ENCODE measurements at places on chromosomes 6 and 20. TPM values are rescaled to one million over a fixed set of nuclear protein-coding genes. Genes with fewer than 3 reads are reported as not detected.
A peak's percentile ranks its signal among the peaks of the same experiment; 100 is the strongest.

The ANGPT4 gene
- polyA plus RNA-seq = not detected

The CAP2 gene
- 11.0 TPM for polyA plus RNA-seq

- DNase-seq = no peak
Measured at GRCh38 chr6:44315516-44315915, 2.4 kb upstream of the AARS2 start.

GRCh38 chr6:107730683-107731314, 93.3 kb downstream of the SCML4 start:
- no peak for DNase-seq

GRCh38 chr6:45545416-45545815, 167.7 kb upstream of the SUPT3H start:
- DNase-seq = no peak

DNA sequence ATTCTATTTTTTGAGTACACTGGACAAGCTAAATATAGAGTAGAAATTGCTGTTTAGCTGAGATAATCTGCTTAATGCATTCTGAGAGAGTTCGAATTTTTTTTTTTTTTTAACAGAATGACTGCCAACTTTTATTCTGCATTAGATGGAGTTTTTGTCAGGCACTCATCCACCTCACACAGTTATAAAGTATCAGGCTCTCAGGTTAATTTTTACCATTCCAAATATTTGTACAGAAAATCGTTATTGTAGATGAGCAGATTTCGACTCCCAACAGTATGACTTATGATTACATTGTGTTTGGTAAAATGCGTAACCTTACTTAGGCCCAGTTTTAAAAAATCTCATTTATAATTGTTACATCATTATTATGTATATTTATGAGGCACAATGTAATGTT, 1731.0 kb downstream of the GRIK2 start:
- DNase-seq = no peak

The ELOVL5 gene
- 39.7 TPM for polyA plus RNA-seq

DNA sequence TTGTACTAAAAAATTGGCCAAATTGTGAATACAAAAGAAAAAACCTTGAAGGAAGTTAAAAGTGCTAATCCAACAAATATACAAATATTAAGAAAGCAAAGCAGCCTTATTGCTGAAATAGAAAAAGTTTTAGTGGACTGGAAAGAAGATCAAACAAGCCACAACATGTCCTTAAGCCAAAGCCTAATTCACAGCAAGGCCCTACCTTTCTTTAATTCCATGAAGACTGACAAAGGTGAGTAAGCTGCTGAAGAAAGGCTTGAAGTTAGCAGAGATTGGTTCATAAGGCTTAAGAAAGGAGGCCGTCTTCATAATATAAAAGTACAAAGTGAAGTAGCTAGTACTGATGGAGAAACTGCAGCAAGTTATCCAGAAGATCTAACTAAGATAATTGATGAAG, 53.5 kb downstream of the TINAG start:
- DNase-seq = peak; percentile 7

- no peak for DNase-seq
Measured at GRCh38 chr6:119166024-119166784, 87.7 kb upstream of the FAM184A start.

DNA sequence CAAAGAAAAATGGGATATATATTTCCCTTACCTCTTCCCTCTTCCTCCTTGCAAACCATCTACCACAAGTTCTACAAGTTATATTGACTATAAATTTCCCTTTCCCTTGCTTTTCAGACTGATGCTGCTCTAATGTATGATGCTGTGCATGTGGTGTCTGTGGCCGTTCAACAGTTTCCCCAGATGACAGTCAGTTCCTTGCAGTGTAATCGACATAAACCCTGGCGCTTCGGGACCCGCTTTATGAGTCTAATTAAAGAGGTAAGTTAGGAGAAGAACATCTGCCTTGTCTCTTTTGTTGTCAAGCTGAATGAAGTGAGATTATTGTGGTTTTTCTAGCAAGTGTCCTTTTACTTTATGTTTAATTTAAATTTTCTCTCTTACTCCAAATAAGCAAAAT, 406.0 kb downstream of the GRIK2 start:
- DNase-seq = no peak

The NKX2-2 gene
- not detected for polyA plus RNA-seq

The GTF3C6 gene
- 40.8 TPM for polyA plus RNA-seq

- DNase-seq = no peak
Measured at GRCh38 chr6:160978141-160978901, 13.2 kb upstream of the MAP3K4 start.

The TMEM217 gene
- 0.80 TPM for polyA plus RNA-seq

The TMEM151B gene
- not detected for polyA plus RNA-seq

The BHLHE23 gene
- polyA plus RNA-seq = not detected

The TP53TG5 gene
- not detected for polyA plus RNA-seq

The CDKAL1 gene
- polyA plus RNA-seq = 5.6 TPM

- DNase-seq = no peak
Measured at GRCh38 chr6:753486-753885, 60.5 kb upstream of the EXOC2 start.

DNA sequence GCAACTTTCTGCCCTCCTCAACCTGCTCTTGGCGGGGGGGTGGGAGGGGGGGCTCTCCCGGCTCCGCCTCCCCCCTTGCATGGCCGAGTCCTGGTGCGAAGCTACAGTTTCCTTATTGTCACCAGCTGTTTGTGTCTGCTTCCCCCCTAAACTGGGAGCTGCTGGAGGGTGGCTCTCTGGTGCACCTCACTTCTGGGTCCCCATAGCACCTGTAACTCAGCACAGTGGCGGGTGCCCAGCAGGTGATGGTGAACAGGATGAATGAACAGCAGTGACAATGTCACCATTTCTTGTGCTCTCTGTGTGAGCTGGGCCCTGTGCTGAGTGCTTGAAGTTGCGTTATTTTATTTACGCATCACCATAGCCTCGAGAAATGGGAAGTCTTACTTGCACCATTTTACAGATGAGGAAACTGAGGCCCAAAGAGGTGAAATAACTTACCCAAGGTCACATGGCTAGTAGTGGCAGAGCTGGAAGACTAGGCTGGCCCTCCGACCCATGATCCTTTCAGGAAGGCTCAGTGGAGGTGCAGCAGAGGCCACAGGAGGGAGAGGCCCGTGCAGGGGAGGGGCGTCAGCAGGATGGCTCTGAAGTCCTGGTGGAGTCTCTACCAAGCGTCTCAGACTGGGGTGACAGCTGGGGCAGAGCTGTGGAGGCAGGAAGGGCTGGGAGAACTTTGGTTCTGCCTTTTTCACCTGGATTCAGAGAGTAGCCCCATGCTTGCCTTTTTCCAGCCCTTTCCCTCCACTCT, 41.8 kb downstream of the SRC start:
- DNase-seq = no peak

DNA sequence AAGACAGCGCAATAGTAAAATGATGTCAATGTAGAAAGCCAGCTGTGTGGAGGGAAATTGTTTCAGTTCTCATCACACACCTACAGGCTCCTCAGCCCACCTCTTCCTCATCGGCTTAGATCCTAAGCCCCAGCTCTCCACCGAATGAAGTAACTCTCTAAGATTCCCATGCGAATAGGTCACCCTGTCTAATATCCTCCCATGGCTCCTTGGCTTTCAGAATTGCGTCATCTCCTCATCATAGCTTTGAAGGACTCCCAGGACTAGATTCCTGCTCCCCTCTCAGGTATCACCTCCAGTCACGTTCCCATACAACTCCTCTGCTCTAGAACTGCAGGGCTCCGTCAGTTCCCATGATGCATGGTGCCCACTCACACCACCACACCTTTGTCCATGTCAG, 16.2 kb upstream of the SLC22A16 start:
- no peak for DNase-seq

The SLC22A16 gene
- not detected for polyA plus RNA-seq

DNA sequence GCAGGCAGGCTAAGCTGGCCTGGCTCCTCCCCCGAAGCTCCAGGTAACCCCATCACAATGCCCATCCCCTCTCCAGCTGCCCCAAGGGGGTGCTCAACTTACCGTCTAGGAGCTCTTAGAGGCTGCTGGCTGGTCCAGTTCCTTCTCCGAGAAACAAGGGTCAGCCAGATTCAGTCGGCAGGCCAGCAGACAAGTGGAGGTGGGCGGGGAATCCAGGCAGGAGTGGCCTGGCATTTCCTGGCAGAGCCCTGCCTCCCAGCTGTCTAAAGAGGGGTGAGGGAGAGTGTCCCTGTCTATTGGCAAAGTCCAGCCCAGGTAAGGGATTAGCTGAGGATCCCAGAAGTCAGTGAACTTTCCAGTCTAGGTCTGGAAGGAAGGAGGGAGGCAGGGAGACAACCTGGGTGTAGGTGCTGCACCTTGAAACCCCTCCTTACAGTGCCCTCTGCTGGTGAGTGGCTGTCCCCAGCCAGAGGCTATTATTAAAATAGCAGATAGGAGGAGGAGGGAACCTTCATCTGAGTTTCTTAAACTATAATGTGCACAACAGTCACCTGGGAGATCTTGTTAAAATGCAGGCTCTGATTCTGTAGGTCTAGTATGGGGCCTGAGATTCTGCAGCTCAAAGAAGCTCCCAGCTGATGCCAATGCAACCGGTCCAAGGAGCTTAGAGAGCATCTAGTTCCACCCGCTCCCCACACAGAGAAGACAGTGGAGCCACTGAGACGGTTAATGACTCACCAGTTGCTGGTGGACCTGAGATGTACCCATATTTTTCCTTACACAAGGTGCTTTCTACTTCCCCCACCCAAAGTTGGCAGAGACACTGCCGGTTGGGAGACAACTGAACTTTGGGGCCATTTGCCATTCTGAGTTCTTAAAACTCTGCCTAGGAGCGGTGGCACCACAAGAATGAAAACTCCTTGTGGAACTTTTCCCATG, at the start of gene UNC5CL:
TSS of gene UNC5CL (minus strand) at position 162 of the 939 bp plus-strand sequence. CDS start 4,147 bp downstream, outside the sequence.
- no peak for DNase-seq

GRCh38 chr20:20497242-20497978, 129.5 kb downstream of the INSM1 start:
- DNase-seq = no peak

- no peak for DNase-seq
Measured at GRCh38 chr6:166563200-166563599, 23.3 kb downstream of the RAMACL start.

The PCIF1 gene
- polyA plus RNA-seq = 5.4 TPM

The GTF2H4 gene
- 34.2 TPM for polyA plus RNA-seq

GRCh38 chr20:9122571-9122970, 53.7 kb downstream of the PLCB4 start:
- DNase-seq = no peak

- DNase-seq = no peak
Measured at GRCh38 chr6:16238057-16238962, at the start of gene GMPR. GMPR (plus strand) TSS chr6:16238587; CDS start chr6:16238694, 107 bp downstream.

DNA sequence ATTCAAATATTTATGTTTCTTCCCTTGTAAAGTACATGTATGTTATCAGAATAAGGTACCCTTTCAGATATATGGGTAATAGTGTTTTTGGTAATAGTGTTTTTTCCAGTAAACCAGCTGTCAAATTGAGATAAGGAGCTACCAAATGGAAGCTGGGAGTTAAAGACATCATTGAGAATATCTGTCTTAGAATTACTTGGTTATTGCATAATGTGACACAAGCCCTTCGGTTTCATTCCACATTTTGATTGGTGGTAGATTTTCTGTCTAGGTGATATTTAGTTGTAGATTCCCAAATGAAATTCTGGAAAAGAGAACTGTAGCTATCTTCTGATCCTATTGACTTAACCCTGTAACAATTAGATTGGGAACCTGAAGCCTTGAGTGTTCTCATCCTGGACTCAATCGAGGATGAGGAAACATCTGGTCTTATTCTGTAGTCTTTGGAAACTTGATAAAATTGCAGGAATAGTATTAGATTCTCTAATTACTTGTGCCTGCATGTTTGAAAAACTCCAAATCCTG, 75.1 kb upstream of the SYNJ2 start:
- no peak for DNase-seq

DNA sequence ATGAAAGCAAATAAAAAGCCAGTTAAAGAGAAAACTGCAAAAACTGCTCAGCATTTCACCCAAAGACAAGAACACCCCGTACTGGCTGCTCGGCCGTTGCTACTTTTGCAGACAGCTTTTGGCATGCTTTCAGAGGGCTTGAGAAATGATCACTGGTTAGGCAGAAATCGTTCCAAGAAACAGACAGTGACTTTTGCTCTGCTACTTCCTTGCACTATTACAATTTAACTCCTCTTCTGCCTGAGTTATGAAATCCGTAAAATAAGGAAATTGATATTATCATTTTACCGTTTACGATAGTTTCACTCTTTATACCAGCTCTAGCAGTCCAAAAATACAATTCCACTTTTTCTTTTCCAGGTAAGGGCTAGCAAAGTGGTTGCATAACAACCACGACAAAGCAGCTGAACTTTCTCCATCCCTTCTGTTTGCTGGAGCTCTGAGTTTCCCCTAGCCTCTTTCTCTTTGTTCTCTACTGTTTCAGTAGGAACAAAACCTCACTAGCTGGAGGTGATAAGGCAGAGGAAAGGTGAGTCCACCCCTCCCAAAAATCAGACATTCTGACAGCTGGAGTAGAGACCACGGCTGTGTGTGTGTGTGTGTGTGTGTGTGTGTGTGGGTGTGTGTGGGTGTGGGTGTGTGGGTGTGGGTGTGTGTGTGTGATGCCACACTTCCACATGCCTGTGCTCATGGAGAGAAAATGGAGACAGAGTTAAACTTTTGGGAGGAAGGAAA, 191.8 kb upstream of the RREB1 start:
- no peak for DNase-seq

DNA sequence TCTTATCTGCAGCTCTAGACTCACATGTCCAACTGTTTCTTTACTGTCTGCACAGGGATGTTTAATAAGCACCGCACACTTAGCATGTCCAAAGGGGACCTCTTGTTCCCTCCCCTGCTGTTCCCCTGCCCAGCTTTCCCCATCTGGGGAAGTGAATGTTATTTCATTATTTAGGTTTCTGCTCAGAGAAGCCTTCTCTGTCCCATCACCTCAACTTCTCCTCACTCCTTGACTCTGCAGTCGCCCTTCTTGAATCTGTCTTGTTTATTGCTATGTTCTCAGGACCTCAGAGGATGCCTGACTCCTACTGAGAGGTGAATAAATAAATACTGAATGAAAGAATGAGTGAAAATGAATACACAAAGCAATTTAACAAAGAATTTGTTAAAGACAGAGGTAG, 121.0 kb downstream of the SASH1 start:
- DNase-seq = no peak

The SEL1L2 gene
- polyA plus RNA-seq = not detected

The RSPH4A gene
- 0.12 TPM for polyA plus RNA-seq

The FOXC1 gene
- polyA plus RNA-seq = 4.3 TPM

The ZNF391 gene
- polyA plus RNA-seq = 3.0 TPM

The RAET1G gene
- polyA plus RNA-seq = 12.1 TPM

The PNLDC1 gene
- 0.14 TPM for polyA plus RNA-seq

GRCh38 chr6:56660381-56660730, 17.7 kb upstream of the DST start:
- DNase-seq = no peak

The CNPY3 gene
- polyA plus RNA-seq = 30.9 TPM

DNA sequence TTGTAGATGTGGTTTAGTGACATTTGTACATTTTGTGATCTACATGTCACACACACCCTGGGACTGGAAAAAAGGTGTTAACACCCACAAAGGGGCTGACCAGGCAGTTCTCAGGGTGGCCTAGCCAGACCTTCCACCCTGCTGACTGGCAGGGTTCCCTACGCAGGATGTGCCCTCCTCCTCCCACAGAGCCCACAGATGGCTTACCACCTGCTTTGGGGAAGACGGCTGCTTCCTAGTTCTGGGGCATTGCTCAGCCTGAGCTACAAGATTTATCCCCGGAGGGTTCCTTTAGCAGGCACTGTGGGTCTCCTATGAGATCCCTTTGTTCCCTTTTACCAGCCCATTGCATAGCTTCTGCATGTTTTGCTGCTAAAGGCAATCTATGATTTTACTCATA, 35.1 kb downstream of the SNAP25 start:
- no peak for DNase-seq
